ENCODE measurements at places on chromosomes 5 and 9. TPM values are rescaled to one million over a fixed set of nuclear protein-coding genes. Genes with fewer than 3 reads are reported as not detected.
A peak's percentile ranks its signal among the peaks of the same experiment; 100 is the strongest.

NME5 gene
- total RNA-seq = not detected

PIP5KL1 gene
- not detected for total RNA-seq

CMYA5 gene
- 0.37 TPM for total RNA-seq

PCDHAC1 gene
- total RNA-seq = 0.82 TPM

TMEM8B gene
- 7.8 TPM for total RNA-seq

SLC1A1 gene
- total RNA-seq = 23.7 TPM

CFAP77 gene
- total RNA-seq = not detected

GTF2H2 gene
- 76.6 TPM for total RNA-seq

PCDHGC4 gene
- total RNA-seq = 1.8 TPM

OR2Y1 gene
- not detected for total RNA-seq

SLC25A48 gene
- 0.48 TPM for total RNA-seq

KIF4B gene
- not detected for total RNA-seq

PELO gene
- total RNA-seq = 18.6 TPM

PRDM9 gene
- total RNA-seq = not detected

CNTNAP3B gene
- total RNA-seq = 39.6 TPM

DNA sequence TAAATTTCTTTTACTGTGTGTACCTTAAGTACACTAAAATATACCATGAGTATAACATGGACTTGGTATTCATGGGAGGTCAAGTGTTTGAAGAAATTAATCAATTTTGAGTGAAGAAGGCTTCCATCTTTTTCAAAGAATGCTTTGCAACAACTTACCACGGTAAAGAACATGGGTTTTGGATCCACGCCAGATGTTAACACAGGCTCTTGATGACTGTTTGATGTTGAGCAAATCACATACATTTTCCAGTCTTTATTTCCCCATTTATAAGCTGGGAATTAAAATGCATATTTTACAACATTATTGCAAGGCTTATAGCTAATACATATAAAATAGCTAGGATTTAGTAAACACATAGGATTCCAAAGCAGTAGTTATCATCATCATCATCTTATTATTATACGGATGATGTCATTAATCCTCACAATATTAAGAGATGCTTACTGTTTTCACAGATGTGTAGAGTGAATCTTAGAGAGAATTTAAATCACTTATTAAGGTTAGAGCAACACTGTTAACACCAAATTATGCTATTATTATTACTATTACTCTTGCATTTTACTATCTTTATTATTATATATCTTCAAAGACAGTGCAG is 362.0 kb downstream of the PRELID2 start:
- H3K36me3 ChIP-seq = no peaks in the 10 kb centered on the region
- DNase-seq = no peak
- H3K27ac ChIP-seq = no peak overlapping the region
- no peak overlapping the region for H3K4me3 ChIP-seq
- no peaks in the 10 kb centered on the region for H3K4me1 ChIP-seq

- DNase-seq = no peak
- no peak overlapping the region for H3K27ac ChIP-seq
- no peak overlapping the region for H3K4me3 ChIP-seq
- H3K36me3 ChIP-seq = no peaks in the 10 kb centered on the region
- H3K4me1 ChIP-seq = no peaks in the 10 kb centered on the region
- no peaks in the 10 kb centered on the region for H3K27me3 ChIP-seq
These were observed 417.5 kb downstream of the HINT1 start for GRCh38 chr5:130747556-130747955.

DNA sequence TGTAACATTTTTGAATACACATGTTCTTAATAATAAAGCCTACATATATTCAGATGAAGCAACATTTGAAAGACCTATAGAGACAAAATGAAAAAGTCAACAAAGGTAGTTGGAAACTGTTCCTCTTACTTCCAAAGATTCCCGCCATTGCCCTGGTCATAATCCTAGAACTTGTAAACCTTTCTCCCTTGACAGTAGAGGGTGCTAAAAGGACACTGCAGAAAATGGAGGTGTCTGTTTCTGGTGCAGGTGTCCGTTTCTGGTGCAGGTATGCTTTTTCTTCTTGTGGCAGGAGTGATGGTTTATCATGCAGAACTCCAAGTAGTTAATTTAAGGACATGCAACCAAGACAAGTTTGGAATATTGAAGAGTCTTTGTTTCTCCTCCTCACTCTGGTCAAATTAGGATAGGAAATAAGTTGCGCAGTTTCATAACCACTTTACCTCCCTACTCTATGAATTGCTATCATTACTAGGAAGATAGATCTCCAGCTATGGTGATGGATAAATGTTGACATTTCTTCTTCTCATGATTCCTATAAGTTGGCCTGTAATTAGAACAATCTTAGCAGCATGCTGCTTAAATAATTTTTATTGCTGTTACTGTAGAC is 56.0 kb upstream of the FAM174A start:
- H3K27ac ChIP-seq = no peak overlapping the region
- H3K27me3 ChIP-seq = no peaks in the 10 kb centered on the region
- no peaks in the 10 kb centered on the region for H3K36me3 ChIP-seq
- no peak overlapping the region for H3K4me3 ChIP-seq
- H3K4me1 ChIP-seq = no peaks in the 10 kb centered on the region

- H3K27ac ChIP-seq = no peak overlapping the region
- no peak overlapping the region for H3K4me3 ChIP-seq
- no peak for DNase-seq
- no peaks in the 10 kb centered on the region for H3K36me3 ChIP-seq
- H3K4me1 ChIP-seq = no peaks in the 10 kb centered on the region
- peaks cover 41% of the 10 kb centered on the region for H3K27me3 ChIP-seq
These were observed 4.9 kb upstream of the FRRS1L start for GRCh38 chr9:109171926-109172325.

DNA sequence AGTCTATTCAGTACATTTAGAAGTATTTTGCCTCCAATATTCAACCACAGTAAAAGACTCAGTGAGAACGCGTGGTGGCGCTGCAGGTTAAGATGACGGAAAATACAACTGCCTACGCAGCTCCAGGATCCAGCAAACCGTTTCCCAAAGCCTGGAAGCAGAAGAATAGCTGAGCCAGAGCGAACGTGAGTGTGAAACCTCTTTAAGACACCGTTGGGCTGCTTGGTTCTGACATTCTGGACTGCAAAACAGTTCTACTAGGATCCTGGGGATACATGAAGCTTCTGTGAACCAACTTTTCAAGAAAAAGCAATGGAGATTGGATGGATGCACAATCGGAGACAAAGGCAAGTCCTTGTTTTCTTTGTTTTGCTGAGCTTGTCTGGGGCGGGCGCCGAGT is at the start of gene PCDHB16:
Gene PCDHB16, plus strand, starts transcription at position 140 of the 400 bp plus-strand sequence. Its CDS starts 173 bp downstream, at position 313.
- no peak within 1 kb of the TSS for H3K27ac ChIP-seq
- DNase-seq = no peak
- peak within 1 kb of the TSS; percentile 9 for H3K4me3 ChIP-seq
- H3K4me1 ChIP-seq = no peaks in the 10 kb centered on the region
- H3K27me3 ChIP-seq = peaks cover 9% of the 10 kb centered on the region

DNA sequence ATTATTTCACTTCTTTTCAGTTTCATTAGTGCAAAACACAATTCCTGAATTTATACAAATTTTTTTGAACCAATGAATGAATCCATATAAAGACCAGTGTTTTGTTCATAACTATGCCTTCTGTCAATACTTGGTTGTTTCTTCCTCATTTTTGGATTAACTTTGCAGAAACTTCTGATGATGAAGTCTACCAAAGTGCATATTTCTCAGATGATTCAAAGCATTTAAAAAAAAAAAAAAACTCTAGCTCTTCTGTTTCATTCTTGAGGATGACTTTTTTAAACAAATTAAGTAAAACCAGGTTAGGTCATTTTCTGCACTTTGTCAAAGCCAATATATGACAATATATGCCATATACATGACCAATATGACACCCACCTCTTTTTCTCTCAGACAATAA is 92.6 kb downstream of the CHSY3 start:
- H3K27me3 ChIP-seq = no peaks in the 10 kb centered on the region
- H3K36me3 ChIP-seq = no peaks in the 10 kb centered on the region
- no peak for DNase-seq

- no peaks in the 10 kb centered on the region for H3K27me3 ChIP-seq
- no peak overlapping the region for H3K4me3 ChIP-seq
- H3K36me3 ChIP-seq = no peaks in the 10 kb centered on the region
- no peak overlapping the region for H3K27ac ChIP-seq
These were observed 340.6 kb upstream of the DAB2 start for GRCh38 chr5:39765366-39765765.

- H3K27ac ChIP-seq = peak overlapping the region; percentile 96
- no peaks in the 10 kb centered on the region for H3K27me3 ChIP-seq
- peaks cover 4% of the 10 kb centered on the region for H3K36me3 ChIP-seq
- peaks cover 54% of the 10 kb centered on the region for H3K4me1 ChIP-seq
These were observed 5.1 kb downstream of the TLN1 start for GRCh38 chr9:35726931-35727330.

GRCh38 chr9:104991144-104991953 is 63.4 kb upstream of the ABCA1 start:
- peak overlapping the region; percentile 79 for H3K4me3 ChIP-seq
- peak; percentile 95 for DNase-seq
- no peaks in the 10 kb centered on the region for H3K27me3 ChIP-seq
- H3K27ac ChIP-seq = peak overlapping the region; percentile 96
- no peaks in the 10 kb centered on the region for H3K36me3 ChIP-seq
- peaks cover 25% of the 10 kb centered on the region for H3K4me1 ChIP-seq

DNA sequence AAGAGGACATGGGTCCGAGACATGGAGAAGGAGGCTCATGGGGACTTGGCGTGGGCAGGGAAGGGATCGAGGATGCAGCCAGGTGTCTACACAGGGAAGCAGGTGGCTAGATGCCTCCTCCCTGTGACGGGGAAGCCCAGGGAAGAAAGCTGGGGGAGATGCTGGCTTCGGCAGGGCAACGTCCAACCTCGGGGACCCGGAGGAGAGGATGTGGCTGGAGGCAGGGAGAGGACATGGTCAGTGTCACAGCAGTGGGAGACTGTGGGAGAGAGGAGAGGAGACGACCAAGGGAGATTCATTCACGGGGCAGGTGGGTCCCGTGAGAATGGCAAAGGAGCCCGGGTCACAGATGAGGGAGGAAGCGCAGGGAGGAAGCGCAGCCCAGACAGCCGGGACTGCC is 73.2 kb upstream of the PHYKPL start:
- DNase-seq = no peak
- no peak overlapping the region for H3K4me3 ChIP-seq
- H3K27ac ChIP-seq = no peak overlapping the region

GRCh38 chr9:128225770-128226411 is 22.7 kb downstream of the DNM1 start:
- H3K4me3 ChIP-seq = no peak overlapping the region
- no peaks in the 10 kb centered on the region for H3K27me3 ChIP-seq
- DNase-seq = no peak
- no peaks in the 10 kb centered on the region for H3K36me3 ChIP-seq

GRCh38 chr5:111237470-111237869 is 13.3 kb downstream of the CAMK4 start:
- H3K36me3 ChIP-seq = no peaks in the 10 kb centered on the region
- no peaks in the 10 kb centered on the region for H3K4me1 ChIP-seq
- no peak overlapping the region for H3K4me3 ChIP-seq
- no peaks in the 10 kb centered on the region for H3K27me3 ChIP-seq
- DNase-seq = no peak
- no peak overlapping the region for H3K27ac ChIP-seq

GRCh38 chr5:172493002-172493401 is 38.7 kb upstream of the SH3PXD2B start:
- no peaks in the 10 kb centered on the region for H3K27me3 ChIP-seq
- H3K4me1 ChIP-seq = no peaks in the 10 kb centered on the region
- no peak overlapping the region for H3K27ac ChIP-seq
- no peak overlapping the region for H3K4me3 ChIP-seq
- DNase-seq = peak; percentile 6

DNA sequence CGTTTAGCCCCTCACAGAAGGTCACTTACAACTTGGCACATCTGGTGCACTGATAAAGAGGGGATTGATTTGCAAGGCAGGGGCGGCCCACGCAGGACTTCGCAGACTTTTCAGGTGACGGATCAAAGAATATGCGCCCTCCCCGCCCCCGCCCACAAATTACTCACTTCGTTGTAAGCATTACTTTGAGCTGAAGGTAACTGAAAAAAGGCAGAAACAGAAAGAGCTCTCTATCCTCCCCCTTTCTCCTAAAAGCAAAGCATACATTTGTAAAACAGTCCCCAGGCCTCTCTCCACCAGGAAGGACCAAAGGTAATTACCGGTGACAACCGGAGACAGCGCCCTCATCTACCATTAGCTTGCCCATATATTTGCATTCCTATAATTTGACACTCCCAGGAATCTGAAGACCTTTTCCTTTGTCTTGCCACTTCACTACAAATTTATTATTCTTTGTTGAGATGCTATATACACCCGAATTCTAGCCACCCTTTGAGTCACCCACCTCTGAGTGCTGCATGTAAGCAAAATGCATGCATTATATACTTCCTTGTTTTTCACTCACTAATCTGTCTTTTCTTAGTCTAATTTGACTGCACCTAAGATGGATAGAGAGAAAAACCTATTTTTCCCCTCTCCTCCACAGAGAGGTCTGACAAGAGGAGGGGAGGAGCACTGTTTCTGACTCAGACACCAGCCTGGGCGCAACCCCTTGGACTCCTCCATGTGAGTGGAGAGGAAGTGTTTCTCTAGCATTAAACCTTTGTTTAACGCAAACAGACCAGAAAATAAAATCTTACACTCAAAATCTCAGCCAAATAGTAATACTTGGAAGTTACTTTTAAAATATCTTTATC is 74.7 kb upstream of the SPIN1 start:
- no peaks in the 10 kb centered on the region for H3K4me1 ChIP-seq
- no peak for DNase-seq
- H3K27ac ChIP-seq = no peak overlapping the region
- H3K4me3 ChIP-seq = no peak overlapping the region

DNA sequence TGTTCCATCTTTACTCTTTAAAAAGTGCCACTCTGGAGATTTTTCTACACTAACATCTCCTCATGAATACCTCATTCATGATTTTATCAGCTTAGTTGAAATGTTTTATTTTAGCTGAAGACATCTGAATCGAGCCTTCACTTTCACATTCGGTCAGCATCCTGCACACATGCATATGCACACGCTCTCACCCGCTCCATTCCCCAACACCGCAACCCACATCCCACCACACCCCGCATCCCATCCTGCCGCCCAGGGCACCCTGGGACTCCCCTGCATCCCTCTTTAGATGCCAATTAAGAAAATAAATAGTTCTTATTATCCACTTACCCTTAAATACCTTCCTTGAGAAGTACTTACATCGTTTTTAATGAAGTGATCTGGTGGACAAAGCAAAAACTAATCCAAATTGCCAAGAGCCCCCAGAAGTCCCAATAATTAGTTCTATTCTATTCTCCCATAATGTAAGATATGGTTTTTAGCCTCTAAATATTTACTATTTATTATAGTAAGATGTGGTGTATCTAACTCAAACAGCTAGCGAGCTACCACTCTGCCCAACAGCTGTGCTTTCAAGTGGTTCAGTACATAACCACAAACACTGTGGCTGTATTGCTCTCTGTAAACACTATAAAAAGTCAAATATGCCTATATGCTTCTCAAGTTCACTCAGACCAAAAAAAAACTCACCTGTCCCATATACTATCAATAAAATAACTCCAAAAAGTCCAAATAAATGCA is 38.2 kb downstream of the GZMK start:
- no peak overlapping the region for H3K4me3 ChIP-seq
- no peaks in the 10 kb centered on the region for H3K36me3 ChIP-seq
- peak; percentile 30 for DNase-seq
- H3K27ac ChIP-seq = no peak overlapping the region
- no peaks in the 10 kb centered on the region for H3K4me1 ChIP-seq
- no peaks in the 10 kb centered on the region for H3K27me3 ChIP-seq
